ENCODE measurements at places on chromosomes 7 and 10.

- no peak for DNase-seq
Measured at GRCh38 chr7:90188281-90188680, 23.3 kb upstream of the STEAP2 start.

- no peak for DNase-seq
Measured at GRCh38 chr7:24637706-24638105, 64.5 kb downstream of the PALS2 start.

DNA sequence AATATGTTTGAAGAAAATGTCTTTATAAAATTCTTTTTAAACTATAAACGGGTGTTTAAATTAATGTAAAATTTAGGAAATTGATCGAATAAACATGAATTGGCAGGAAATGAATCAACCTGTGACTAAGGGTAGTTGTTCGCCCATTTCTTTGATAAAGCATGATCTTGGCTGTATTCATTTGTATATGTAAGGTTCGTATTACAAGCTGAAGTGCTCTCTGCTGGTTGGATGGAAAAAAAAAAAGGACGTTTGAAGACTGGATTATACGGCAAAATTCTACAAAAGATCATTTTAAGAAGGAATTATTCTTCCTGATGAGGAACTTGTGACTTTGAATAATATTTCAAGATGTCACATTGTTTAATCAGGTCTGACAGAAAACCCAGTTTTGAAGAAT, 185.4 kb upstream of the ANK3 start:
- no peak for DNase-seq

GRCh38 chr10:35940141-35941041, 298.3 kb upstream of the FZD8 start:
- no peak for DNase-seq

GRCh38 chr7:158588085-158588877, 658 bp upstream of the PTPRN2 start:
- no peak for DNase-seq

DNA sequence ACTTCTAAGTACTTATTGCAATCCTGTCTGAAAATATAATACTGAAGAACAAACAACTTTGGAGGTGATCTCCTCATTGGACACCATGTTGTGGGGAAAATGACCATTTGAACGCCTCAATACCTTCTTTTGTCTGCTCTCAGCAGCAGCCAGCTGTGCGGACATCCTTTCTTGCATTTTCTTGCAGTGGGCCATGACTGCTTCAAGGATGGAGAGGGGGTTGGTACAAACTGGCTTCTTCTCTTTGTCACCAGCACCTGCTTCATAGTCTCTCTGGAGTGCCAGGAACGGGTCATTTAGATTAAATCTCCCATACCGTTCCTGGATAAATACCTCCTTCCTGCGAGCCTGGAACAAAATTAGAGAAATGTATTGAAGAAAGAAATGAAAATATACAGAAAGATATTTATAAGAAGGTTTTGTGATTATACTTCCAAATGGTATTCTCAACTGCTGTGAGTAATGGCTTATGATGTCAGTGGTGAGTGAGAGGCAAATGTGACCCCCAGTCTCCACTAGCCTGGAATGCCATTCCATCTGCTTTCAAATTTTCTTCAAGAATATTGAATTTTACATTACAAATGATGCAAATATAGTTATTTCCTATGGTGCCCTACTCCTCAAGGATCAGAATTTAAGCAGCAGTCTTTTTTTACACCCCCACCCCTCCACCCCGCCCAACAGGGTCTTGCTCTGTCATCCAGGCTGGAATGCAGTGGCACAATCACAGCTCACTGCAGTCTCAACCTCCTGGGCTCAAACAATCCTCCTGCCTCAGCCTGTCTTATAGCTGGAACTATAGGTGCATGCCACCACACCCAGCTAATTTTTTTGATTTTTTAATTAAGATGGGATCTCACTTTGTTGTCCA, 62.4 kb downstream of the CTTNBP2 start:
- DNase-seq = no peak

DNA sequence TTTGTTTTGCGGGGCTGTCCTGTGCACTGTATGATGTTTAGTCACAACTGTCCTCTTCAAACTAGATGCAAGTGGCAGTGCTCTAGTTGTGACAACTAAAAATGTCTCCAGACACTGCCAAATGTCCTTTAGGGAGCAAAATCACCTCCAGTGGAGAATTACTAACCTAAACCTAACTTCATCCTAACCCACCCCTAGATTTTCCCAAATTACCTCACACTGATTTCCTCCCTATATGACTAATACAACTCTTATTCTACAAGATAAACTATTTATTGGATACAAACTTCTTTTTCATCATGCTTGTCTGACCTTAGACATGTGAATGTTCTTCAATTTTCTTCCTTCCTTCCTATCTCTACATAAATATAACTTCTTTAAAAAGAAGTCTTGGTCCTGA, 26.4 kb downstream of the PNPLA8 start:
- no peak for DNase-seq

GRCh38 chr7:116164552-116165306, 45.6 kb upstream of the TES start:
- no peak for DNase-seq

GRCh38 chr7:131013716-131014115, 279.7 kb upstream of the KLF14 start:
- DNase-seq = no peak

DNA sequence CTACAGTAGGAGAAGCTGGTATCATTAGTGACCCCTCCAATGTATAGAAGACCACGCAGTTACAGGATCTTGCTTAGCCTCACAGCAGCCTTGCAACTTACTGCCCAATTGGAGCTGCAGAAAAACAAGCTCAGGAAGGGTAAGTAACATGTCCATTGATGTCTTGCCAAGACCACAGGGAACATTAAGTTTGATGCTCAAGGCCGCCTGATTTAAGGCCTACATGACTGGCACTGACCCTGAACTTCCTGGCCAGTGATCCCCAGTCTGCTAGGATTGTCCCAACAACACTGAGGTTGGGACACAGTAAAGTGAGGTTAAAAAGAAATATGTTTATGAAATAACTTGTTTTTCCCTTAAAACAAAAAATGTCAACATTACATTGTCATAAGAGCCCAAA, 6.8 kb upstream of the GDF2 start:
- no peak for DNase-seq

DNA sequence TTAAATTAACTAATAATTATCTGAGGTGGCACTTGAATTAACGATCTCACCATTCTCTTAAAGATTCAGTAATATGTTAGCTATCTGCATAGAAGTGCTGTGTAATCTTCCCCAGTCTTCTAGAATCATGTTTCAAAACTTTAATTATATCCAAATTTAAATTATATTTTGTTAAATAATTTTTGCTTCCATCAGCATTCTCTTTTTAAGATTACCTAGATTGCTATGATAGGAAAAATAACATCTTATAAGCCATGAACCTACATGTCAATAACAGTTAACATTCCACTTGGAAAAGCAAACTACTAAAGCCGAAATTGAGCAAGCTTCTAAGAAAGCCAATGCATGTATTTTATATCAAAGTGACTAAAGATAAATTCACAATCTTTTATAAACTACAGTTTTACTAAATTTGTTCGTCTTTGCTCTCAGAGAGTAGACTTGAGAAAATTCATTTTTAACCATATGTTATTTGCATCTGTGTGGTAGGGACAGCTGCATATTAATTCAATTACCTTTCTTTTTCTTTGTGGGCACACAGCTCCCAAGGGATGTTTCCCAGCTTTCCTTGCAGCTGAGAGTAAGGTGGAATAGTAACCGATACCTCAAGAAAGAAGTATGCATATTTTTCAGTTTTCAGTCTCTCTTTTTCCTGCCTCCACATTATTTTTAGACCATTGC, 105.4 kb upstream of the ABCB5 start:
- DNase-seq = no peak

- no peak for DNase-seq
Measured at GRCh38 chr7:131431289-131431688, 103.6 kb downstream of the MKLN1 start.

DNA sequence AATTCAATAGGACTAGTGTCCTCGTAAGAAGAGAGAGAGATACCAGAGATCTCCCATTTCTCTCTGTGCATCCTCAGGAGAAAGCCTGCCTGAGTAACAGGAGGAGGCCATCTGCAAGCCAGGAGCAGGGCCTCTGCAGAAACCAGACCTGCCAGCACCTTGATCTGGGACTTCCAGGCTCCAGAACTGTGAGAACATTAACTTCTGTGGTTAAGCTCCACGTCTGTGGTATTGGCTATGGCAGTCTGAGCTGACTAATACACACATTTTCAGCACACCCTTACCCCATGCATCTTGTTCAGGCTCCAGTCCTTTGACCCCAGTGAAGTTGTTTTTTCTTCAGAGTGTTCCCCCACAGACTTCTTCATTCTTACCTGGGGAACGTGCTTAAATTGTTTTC, 3.1 kb upstream of the CRTAC1 start:
- DNase-seq = no peak

DNA sequence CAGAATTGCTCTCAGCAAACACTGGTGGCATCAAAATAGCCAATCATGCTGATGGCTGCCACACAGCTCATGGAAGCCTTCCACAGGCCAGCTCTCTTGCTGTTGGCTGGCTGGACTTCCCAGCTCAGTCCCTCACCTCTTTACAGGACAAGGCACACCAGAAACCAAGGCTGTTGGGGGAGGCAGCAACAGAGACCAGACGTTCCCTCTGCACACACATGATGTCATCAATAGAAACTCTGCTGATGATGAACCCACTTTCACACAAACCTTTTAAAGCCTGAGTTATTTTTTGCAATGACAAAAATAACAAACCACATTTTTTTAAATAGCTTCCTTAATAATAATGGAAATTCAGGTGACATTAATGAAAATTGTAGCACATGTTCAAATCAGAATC, 300.9 kb upstream of the C7orf33 start:
- DNase-seq = no peak

DNA sequence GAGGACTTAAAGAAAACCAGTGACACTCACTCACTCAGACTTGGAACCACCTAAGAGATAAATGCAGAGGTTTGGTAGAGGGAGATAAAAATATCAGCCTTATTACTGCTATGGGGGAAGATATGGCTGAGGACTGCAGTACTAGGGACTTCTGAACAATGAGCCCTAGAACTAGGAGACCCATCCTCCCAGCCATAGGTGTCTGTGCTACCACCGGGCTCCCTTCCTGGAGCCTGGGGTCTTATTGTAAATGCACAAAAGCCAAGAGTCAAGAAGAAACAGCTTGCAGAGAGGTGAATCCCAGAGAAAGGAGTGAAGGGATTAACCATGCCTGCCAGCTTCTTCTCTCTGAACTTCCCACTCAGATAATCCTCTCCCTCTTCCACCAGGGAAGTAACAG, 108.3 kb upstream of the AKR1E2 start:
- no peak for DNase-seq

DNA sequence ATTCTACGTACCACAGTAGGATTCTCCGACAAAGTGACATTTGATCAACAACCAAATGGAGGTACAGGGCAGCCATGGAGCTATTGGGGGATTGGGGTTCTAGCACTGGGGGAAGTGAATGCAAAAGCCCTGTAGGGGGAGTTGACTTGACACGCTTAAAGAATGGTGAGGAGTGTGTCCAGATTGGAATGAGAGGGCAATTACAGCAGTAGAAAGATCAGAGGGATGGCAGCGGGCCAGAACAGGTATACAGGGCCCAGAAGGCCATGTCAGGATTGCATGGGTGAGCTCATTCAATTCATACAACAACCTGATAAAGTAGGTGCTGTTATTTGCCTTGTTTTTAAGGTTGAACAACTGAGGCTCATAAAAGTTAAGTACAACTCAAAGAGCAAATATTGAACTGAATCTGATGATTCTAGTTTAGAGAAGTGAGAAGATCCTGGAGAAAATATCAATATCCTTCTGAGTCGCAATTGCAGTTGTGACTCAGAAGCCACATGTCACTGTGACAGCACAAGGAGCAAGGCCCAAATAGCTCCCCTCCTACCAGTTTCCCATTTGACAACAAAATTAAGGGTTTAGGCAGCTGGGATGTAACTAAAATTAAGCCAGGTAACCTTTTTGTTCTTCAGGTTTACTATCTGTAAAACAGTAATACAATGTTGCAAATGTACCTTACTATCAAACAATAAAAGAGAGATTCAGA, 28.0 kb upstream of the CTTNBP2 start:
- no peak for DNase-seq

- no peak for DNase-seq
Measured at GRCh38 chr10:129530581-129530980, 63.5 kb downstream of the MGMT start.

DNA sequence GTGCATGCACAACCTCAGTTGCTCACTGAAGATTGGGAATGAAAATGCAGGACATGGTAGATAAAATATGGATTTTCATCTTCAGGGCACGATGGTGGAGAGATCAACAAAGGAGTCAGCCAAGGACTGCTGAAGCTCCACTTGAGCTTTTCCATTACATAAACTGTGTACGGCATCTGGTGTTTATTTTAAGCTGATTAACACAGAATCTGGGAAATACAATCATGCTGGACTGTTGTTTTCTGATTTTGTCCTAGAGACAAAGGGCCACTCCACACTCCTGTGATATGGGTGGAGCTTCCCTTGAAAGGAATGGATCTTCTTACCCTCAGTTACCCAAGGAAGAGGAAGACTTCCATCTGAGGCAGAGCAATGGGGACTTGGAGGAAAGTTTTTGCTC, 120.6 kb downstream of the SAMD9 start:
- DNase-seq = no peak

DNA sequence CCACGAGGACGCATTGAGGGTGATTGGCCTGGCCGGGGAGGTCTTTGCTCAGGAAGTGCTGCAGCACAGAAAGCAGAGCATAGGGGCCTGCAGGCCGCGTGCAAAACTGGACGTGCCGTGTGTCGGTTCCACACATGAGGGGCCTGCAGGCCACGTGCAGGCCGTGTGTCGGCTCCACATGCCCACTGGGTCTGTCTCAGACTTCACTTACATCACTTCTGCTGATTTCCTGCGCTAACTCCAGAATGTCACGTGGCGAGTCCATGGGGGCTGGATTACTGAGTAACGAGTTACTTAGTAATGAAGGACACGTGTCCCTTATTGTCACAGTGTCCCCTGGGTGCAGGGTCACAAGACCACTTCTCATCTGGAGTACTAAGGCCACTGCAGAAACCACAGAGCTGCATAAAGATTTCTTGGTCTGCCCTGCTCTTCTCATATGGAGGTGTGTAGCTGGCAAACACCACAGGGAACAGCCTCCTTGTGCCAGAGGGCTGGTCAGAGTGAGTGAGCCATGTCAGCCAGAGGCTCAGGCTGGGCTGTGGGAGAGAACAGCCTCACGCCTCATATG, 60.8 kb downstream of the GDI2 start:
- no peak for DNase-seq

DNA sequence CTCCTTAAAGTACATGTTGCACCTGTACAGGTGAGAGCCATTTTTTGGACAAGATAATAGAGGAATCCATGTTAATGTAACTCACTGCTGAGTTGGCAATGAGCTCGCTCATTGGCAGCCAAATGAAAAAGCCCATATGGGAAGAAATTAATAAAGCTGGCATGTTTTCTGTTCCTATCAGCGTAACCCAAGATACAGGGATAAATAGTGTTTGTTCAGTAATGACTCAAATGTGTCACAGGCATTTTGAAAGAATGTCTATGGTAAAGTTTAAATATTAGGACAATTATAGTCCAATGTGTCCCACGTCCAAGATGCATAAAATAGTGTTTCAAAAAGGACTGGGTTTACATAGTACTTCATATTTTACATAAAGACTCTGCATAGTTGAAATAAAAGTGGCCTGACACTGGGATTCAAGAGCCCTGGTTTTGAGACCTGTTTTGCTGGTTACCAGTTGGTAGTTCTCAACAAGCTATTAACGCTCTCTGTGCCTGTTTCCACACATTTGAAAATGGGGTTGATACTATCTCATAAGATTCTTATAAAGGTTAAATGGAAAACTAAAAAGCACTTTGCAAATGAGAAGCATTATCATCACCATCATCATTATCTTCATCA, 49.1 kb downstream of the MTURN start:
- no peak for DNase-seq

Measured in stimulated activated CD4-positive, alpha-beta T cell treated with anti-CD3 and anti-CD28 coated beads, Interleukin-1b, Interleukin-23, amount 100 ng/mL, for 1 hour (primary cell).